ENCODE measurements at places on chromosomes 12 and 14. TPM values are rescaled to one million over a fixed set of nuclear protein-coding genes. Genes with fewer than 3 reads are reported as not detected.
A peak's percentile ranks its signal among the peaks of the same experiment; 100 is the strongest.

Gene PDE3A
- total RNA-seq, result 11.3 TPM

Gene GPR135
- 2.3 TPM for total RNA-seq

Gene POTEM
- not detected for total RNA-seq

Gene RASSF9
- total RNA-seq, result 2.3 TPM

Gene CTSG
- total RNA-seq, result 1.5 TPM

Gene ESRRB
- 3.1 TPM for total RNA-seq

- no peak for DNase-seq
Observed at GRCh38 chr14:95577870-95578269, 43.0 kb downstream of the GLRX5 start.

DNA sequence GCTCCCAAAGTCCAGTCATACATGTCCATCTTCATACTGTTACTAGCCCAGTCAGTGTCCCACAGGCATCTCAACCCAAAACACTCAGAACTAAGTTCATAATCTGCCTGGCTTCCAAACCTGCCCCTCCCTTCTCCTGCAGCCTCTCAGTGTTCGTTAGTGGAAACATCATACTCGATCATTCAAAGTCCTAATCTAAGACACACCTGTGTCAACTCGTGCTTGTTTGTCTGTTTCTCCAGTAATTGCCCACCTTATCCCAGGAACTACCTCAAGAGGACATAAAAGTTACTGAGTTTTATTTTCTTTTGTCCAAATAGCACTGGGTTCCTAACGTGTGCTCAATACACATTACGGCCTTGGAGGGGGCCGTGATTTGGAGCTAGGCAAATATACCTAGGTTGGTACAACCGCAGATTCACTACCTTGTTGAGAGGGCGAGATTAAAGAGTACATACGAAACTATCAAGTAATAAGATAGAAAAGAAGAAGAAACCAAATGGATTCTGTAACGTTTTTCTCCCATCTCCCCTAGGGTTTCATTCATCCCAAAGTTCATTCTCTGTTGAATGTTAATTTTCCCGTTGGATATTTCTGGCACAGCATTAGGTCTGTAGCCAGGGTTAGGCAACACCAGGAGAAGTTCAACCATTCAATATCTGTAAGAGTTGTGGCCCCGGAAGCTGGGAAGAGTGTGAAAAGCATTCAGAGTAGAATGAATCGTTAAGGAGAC, 3.2 kb downstream of the RNASE8 start:
- DNase-seq, result no peak

- DNase-seq, result no peak
Observed at GRCh38 chr14:61535458-61535857, 159.9 kb upstream of the HIF1A start.

DNA sequence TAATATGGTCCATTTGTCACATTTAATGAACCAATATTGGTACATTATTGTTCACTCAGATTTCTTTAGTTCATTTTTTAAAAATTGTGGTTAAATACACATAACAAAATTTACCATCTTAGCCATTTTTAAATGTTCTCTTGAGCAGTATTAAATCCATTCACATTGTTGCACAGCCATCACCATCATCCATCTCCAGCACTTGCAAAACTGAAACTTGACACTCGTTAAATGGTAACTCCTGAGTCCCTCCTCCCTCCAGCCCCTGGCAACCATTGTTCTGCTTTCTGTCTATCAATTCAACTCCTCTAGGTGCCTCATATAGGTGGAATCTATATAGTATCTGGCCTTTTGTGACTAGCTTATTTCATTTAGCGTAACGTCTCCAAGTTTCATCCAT, 86.4 kb downstream of the ACACB start:
- DNase-seq, result no peak

DNA sequence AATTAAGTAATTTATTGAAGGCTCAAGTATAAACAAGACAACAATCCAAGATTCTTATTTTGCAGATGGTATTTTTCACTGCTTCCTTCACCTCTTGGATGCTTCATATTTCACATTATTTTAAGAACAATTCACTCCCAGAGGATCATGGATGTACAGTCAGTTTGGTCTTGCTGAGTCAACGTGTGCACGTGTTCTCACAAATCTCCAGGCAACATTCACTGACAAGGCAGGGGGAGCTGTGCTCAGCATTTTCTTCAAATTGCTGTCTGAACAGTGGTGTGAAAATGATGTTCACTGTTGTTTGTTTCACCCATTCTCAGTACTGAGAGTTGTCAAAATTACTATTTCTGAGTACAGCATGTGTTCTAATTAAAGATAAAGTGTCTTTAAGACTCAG, 118.3 kb upstream of the SLC38A4 start:
- DNase-seq, result peak; percentile 80

DNA sequence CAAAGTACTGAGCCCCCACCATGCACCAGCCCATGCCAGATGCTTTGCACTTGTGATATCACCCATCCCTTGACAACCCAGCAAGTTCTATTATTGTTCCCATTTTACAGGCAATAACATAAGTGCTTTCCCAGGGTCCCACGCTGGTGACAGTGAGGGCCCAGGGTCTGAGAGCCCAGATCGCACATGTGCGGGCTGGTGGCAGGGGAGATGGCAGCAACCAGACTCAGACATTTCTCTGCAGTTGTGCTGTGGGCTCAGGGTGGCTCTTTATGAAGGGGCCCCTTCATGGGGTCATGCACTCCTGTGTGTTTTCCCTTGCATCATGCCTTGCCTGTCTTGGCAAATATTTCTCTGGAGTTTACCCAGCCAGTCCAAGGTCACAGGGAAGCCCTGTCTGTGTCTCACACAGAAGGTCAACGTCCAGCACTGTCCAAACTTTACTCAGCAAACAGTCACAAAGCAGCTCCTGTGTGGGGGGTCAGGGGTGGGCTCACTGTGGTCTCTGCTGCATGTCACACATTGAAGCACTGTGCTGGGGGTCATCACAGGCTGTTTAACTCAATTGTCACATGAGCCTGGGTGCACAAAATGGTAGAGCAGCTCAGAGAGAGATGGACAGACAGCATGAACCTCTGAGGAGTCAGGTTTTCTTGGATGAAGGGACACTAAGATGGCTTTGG, 12.7 kb downstream of the SERPINA5 start:
- no peak for DNase-seq

GRCh38 chr12:43315961-43316360, 236.0 kb downstream of the ADAMTS20 start:
- DNase-seq, result no peak

DNA sequence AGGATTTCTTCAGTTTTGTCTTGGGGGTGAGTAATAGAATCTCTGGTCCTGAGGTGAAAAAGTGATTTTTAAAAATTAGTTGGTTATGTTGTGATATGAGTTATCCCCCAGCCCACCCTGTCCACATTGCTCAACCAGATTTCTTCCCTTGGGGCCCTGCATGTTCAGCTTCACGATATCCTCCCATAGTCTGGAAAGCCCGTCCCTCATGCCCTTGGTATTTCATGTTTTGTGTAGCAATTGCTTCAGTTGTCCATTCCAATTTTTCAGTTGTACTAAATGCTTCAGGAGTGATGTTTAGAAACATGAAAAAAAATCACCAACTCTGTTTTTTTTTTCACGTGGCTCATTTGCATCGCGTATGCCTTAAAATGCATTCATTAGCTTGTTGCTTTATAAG, 17.5 kb upstream of the BICD1 start:
- no peak for DNase-seq

GRCh38 chr12:51390891-51391282, 319 bp downstream of the GALNT6 start:
- peak; percentile 38 for DNase-seq

DNA sequence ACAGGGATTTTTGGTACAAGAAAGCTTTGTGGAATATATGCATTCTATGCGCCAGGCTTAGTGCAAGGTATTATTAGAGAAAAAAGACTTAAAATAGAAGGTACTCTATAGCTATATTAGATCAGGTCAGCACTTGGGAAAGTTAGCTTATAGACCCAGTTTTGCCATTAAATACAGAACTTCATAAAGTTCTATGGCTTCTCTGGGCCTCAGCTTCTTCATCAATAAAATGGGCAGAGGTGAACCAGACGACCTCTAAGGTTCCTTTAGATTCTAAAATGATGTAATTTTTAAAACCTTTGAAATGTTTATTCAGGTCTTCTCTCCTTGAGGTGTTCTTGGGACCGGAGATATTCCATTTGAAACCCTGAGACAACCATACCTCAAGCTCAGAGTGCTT, 7.1 kb downstream of the CNPY2 start:
- DNase-seq, result no peak

DNA sequence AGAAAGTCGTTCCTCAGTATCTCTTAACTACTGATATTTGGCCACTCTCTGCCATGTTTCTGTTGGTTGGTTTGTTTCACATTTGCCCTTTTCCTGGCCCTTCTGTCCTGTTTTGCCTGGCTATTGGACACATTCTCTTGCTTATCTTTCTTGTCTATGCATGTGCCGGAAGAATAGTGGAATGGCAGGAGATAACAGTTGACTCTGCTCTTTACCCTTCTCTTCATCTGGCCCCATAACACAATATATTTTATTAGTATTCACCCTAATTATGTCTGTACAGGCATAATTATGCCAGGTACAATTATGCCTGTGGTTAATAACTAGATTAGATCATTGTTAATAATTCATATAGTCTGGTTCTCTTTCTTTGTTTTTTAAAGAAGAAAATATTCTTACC, 243.5 kb upstream of the LMO3 start:
- DNase-seq, result no peak

GRCh38 chr12:4265280-4265679, 8.3 kb upstream of the CCND2 start:
- no peak for DNase-seq

DNA sequence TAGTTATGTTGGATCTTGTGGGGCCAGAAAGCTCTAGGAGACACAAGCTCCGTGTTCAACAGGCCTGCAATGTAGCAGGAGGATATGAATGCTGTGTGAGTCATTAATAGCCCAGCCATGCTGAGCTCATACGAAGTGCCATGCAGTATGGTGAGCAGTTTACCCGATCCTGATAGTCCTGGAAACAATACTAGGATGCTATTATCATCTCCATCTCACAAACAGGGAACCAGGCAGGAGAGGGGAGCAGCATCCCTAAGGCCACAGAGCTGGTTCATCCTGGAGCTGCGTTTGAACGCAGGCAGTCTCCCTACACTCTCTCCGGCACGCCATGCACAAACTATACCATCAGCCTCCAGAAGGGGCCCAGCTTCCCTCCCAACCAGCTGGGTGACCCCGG, 20.5 kb downstream of the TTC7B start:
- no peak for DNase-seq

GRCh38 chr14:69768873-69769272, 1.9 kb downstream of the SRSF5 start:
- DNase-seq, result no peak

- no peak for DNase-seq
Observed at GRCh38 chr12:94263011-94263811, 114.8 kb downstream of the PLXNC1 start.

DNA sequence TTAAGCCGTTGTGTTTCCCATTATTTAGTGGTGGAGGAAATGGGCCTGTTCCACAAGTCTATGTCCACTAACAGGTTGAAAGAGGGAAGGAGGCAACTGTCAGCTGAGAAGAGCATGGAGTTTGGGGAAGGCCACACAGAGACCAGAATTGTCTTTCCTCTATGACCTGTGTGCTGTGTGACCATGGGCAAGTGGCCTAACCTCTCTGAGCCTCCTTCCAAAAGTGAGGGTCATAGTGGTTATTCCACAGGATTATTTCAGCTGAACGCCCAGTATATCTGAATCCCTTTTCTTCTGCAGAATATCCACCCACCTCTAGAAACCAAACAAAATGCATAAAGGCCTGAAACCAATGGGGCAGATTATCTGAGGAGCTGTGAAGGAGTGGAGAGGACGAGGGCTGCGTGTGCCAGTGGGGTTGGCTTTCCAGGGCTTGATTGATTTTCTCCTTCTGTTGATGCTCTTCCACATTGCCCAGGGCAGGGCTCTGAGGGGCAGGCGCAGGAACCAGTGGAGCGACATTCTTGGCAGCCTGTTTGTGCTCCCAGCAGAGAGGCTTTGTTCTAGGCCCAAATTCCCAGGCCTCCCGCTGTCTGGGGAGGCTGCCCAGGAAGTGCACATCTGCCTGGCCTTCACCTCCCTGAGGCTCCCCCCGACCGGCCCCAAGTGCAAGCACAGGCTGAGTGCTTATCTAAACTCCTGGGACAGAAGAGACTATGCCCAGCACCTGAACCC, 452.7 kb downstream of the BCL11B start:
- no peak for DNase-seq

DNA sequence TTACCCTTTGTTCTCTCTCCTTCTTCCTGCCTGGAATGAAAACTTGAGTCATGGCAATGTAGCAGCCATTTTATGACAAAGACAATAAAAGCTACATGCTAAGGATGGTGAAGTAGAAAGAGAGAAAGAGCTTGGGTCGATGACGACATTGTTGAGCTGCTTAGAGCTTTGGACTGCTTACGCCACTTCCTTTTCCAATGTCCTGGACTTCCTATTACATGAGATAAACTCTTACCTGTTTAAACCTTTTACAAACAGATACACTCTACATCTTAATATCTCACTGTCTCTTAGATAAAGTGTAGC, 70.1 kb downstream of the PEBP1 start:
- no peak for DNase-seq

DNA sequence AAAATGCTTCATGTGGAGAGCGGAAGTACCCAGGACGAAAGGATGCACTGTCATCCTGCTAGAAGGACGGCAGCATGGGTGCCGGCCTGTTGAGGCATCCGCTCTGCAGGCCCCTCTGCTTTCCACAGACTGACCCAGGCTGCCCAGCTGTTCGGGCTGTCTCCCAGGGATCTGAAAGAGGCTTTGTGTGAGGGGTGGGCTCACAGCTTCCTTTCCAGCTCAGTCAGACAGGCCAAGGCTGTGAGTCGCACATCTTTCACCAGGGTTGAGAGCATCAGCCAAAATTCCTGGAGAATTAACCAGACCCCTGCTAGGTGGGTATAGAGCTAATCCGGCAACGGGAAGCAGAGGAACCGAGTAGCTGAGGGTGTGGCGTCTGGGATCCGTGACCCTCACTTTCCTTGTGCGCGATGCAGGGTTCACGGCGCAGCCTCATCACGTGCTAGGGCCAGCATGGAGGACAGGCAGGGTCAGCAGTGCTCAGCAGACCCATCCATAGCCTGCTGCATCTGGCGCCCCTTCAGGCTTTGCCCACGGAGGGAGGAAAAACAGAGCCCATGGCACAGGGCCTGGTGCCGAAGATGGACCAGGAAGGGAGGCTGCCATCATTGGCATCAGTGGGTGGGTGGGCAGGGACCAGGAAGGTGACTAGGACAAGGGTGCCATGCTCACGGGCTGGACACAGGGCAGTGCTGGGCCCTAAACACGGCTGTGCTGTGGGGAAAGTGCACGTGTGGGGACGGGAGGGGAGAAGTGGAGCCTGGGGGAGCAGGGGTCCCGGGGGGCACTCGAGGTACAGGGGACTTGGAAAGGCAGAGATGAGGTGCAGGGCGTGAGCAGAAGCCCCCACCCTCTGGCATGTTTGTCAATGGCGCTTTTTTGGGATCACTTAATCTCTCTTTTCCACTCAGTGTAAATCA, 9.2 kb upstream of the SIVA1 start:
- DNase-seq, result no peak

All from muscle of leg (tissue), 16 donors.